Suppressor macrophage treated with lipopolysaccharide for 1 hour (primary cell): ENCODE measurements at places on chromosomes 6 and 20.

DNA sequence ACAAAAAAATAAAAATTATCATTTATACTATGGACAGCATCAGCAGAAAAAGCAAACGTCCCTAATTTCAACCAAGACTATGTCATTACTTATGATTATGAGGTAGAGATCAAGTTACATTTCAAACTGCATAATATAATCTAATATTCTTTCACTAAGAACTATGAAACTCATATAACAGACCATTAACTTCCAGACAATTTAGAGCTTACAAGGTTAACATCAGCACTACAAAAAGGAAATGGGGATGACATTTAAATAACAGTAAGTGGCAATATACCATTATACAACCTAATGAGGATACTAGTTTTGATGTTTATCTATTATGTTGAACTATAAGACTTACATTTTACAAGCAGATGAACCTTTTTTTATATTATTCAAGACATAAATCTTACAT lies 261.0 kb upstream of the THEMIS start:
- DNase-seq = no peak

GRCh38 chr20:768426-768978 lies at the start of gene SLC52A3:
Gene SLC52A3, minus strand, starts transcription at chr20:768500. Its CDS starts 2,726 bp downstream, at chr20:765774.
- DNase-seq = peak; percentile 63

DNA sequence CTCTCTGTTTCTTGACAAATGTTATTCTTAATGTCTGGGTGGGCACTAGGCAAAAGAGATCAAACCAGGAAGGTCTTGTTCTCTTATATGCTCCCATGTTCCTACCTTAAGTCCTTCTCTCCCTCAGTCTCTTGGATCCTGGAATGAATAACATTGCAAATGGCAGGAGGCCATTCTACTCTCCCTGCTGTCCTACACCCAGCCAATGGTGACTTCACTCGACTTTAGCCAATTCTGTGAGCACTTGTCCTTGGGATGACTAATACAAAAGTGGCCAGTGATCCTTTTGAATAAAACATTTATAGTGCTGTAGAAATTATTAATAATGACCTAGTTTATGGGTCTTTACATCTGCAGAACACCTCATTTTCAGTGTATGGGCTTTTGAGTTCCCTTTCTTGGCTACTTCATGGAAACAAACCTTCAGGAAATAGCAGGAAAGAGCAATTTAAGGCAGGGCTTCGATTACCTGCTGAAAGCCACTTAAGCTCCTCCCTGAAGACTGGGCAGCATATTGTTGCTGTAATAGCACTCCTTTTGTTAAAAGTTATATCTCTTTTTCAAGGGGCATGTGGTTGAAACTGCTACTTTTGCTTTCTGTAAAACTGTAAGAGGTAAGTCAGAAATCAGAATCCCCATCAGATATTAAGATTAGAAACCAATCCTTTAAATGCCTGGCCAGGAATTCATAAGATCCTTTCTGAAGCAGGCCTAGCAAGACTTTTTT lies 10.5 kb downstream of the OTOR start:
- no peak for DNase-seq

DNA sequence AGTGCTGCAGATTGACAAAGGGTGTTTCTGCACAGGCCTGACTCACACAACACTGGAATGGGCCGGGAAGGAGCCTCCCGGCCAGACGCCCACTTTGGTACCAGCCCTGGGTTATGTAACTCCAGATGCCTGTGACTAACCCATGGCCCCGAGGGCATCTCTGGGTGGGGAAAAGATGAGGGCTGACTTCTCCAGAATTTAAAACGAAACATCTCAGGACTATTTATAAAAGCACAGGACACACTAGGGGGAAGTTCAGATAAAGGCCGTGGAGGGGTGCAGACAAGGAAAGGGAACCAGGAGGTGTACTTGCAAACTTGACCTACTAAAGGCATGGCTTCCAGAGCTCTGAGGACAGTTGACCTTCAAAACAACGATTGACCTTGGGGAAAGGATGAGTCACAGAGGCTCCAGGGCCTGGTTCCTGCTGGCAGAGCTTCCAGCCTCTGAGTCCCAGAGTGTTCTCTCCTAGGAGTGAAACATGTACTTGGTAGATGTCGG lies 196.9 kb downstream of the NFATC2 start:
- peak; percentile 84 for DNase-seq

DNA sequence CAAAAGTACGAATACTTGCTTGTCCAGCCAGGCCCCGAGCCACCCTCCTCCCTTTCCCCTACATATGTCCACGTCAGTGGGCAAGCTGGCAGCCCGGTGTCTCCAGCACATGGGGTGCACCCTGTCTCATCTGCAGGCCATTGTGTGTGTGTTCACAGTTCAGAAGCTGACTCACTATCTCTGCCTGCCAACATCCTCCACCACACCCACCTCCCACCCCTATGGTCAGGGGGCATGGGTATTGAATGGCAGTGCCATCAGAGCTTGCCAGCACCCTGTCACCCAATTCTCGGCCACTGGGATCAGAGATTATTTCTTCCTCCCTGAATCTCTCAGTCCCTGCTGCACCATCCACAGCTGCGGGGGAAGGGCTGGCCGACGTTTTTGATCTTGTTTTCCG lies 195.7 kb downstream of the FARS2 start:
- DNase-seq = no peak

DNA sequence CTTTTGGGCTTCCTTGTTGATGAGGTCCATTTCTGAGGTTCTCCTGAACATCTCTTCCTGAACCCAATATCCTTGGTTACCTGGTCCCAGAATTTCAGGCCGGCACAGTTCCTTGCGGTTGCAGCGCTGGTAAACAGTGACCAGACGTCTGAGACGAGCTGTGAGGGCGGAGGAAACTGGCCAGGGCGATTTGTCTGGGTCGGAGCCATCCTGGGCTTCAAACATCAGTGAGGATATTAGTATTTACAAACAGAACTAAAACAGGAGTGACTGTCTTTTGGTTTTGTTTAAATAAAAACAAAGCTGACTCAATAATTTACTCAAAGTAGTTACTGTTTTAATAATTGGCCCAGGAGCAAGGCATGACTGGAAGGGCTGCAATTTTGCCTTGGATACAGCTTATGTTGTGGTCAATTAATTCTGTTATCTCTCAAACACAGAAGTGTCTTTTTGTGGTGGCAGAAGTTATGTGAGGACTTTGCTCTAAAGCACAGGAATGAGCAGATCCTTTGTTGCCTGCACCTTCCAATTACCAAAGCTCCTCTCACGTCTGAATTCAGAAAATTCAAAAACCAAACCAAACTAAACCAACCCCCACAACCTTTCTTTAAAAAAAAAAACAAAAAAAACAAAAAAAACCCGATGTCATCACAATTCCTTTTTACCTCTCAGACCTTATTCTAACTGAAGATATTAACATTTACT lies 58.7 kb upstream of the EMILIN3 start:
- DNase-seq = no peak

DNA sequence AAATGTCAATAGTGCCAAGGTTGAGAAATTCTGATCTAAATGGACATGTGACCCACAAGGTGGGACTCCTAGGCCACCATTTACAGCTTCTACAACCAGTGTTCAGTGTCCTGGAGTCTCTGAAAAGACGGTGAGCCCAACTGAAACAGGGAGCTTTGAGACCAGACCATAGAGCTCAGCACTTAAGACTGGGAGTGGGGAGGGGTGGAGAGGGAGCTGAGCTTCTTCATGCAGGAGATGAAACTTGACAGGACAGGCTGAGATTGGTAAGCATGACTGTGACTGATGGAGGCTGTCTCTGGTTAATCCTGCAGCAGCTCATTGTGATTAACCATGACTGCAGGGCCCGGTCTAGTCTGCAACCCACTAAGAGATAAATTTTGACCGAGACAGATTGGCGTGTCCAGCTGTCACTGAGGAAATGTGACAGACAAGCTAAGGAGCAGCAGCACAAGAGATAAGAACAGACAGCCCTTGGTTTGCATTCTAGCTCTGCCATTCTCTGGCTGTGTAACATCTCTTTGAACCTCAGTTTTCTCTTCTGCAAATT lies 1.4 kb upstream of the AAR2 start:
- DNase-seq = no peak

DNA sequence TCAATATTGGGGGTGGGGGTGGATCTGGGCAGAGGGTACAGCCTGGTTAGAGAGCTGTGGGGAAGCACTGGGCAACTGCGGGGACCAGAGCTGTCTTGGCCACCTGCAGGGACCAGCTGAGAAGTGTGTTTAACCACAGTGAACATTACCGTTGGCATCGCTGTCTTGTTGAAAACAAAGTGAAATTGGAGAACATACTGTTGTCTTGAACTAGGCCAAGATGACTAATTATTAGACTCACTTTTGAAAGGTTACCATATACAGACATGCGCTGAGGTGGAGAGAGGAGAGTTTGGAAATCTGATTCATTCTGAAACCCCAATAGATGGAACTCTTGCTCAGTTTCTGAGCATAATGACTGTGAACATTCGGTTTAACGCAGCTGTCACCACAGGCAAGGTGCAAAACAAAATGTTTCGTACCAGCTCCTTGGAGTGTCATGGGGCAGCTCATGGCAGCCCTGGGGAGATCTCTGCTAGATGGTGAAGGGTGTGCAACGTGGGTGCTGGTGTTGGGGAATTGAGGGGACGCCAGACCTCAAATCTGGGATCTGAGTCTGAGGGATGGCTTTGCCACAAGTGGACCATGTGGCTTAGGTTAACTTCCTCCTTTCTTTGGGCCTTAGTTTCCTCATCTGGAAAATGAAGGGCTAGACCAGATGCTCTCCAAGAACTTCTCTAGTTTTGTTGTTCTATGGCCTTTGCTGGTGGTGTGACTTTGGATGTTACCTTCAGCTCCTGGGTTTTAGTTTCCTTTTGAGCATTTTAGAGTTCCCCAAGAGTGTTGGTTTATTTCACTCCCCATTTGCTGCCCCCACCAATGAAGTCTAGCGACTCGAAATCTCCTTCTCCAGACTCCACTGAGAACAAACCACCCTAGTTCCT lies 24.6 kb upstream of the GTSF1L start:
- DNase-seq = no peak

GRCh38 chr20:17859616-17860232 lies 108.9 kb downstream of the SNX5 start:
- no peak for DNase-seq

GRCh38 chr20:10316582-10316981 lies 98.0 kb downstream of the SNAP25 start:
- DNase-seq = peak; percentile 11

- no peak for DNase-seq
These were observed 121.4 kb downstream of the BMP2 start for GRCh38 chr20:6888736-6889395.

- DNase-seq = no peak
These were observed 20.1 kb upstream of the FAM209A start for GRCh38 chr20:56504373-56505005.

- no peak for DNase-seq
These were observed 53.6 kb downstream of the EZR start for GRCh38 chr6:158765499-158766068.

DNA sequence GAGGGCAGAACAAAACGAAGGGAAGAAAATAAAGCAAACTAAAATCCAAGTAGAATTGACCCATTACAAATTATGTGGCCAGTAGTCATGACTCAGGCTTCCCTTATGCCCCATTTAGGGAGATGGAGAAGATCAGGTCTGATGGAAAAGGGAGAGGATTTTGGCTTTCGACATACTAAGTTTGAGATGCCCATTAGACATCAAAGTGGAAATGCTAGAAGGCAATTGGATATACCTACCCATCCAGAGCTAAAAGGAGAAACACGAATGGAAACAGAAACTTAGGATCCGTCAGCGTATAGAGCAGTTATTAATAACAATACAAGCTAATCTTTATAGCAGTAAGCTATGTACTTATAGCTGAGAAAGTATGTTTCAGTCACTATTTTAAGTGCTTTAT lies 4.8 kb downstream of the TRPC4AP start:
- peak; percentile 43 for DNase-seq

- no peak for DNase-seq
These were observed 4.6 kb downstream of the TMEM181 start for GRCh38 chr6:158564243-158565121.

GRCh38 chr6:3584606-3585005 lies 127.8 kb upstream of the SLC22A23 start:
- DNase-seq = no peak

- DNase-seq = no peak
These were observed 11.1 kb downstream of the MTHFD1L start for GRCh38 chr6:150876598-150876997.

DNA sequence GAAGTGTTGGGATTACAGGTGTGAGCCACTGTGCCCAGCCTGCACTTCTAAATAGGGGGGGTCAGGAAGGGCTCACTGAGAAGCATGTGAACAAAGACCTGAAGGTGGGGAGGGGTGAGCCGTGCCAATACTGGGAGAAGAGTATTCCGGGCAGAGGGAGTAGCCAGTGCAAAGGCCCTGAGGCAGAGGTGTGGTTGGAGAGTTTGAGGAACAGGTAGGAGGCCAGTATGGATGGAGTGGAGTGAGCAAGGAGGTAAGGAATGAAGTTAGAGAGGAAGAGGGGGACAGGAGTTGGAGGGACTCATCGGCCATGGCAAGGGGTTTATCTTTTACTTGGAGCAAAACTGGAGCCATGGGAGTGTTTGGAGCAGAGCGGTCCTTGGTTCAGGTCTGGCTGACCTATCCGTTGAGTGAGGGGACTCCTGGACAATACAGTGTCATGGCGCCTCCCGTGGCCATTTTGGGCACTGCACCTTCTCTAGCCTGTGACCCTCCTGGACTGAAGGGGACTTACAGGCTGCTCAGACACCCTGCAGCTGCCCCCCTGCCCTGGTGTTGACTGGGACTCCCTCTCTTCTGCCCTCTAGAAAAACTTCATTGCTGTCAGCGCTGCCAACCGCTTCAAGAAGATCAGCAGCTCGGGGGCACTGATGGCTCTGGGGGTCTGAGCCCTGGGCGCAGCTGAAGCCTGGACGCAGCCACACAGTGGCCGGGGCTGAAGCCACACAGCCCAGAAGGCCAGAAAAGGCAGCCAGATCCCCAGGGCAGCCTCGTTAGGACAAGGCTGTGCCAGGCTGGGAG lies 12.1 kb downstream of the FOXS1 start:
- peak; percentile 75 for DNase-seq

DNA sequence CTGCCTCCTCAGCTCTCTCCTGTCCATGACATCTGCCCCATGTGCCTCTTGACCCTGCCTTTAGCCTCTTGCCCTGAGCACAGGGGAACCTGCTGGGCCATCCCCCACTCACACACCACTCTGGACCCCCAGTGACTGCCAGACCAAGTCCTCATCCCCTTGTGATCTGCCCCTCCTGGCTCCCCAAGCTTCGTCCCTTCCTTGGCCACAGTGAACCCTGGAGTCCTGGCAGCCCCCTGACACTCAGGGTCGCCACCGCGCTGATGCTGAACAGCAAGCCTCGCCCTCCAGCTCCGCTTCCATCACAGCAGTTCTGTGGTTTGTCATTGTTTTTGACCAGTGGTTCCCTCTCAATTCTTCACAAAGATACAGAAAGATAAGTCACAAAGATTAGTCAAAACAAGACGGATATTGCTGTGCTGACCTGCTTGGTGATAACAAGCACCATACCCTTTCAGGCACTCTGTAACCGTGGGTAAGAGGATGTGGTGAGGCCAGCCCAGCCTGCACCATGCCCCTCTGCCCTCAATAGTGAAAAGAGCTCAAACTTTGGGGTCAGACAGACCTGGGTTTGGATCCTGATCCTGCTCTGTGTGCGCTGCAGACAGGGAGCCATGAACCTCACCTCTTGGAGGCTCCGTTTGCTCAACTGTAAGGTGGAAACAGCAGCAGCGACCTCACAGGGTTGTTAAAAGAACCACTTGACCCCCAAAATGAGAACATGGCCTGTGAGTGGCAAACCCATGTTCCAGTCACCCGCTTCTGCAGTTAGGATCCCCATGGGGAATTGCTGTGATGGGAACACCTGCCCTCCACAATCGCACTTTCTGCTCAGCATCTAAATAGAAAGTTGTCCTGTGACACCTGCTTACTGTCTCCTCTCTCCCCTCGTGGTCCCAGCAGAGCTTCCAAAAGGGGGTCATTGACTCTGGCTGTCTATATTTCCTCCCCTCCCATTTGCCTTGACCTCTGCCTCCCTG lies 114.5 kb downstream of the TOX2 start:
- DNase-seq = no peak
